ENCODE measurements at places on chromosomes 13 and 19.

GRCh38 chr13:26813980-26814348, 53.4 kb upstream of the GPR12 start:
- DNase-seq: no peak

GRCh38 chr13:113474179-113474578, 16.3 kb downstream of the DCUN1D2 start:
- peak; percentile 75 for DNase-seq

GRCh38 chr19:33390101-33390907, 16.8 kb downstream of the CEBPG start:
- no peak for DNase-seq

DNA sequence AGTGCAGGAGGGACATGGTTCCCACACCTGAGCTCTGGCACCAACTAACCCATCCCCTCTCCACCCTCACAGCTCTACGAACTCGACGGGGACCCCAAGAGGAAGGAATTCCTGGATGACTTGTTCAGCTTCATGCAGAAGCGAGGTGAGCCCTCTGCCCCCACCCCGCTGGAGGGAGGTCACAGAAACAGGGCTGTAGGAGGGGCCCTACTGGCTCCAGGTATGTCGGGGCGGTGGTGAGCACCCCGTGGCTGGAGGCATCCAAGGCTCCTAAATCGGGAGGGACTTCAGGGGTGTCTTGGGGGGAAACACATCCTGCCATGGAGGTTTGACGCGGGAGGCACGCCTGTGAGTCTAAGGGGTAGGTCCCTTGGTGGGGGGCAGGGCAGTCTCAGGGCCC, 24.1 kb upstream of the WDR18 start:
- no peak for DNase-seq

- DNase-seq: no peak
These were observed 18.0 kb downstream of the ARHGAP35 start for GRCh38 chr19:46878613-46879375.

- DNase-seq: no peak
These were observed 19.2 kb downstream of the MAB21L1 start for GRCh38 chr13:35457258-35457657.

- DNase-seq: no peak
These were observed 25.4 kb downstream of the ZNF558 start for GRCh38 chr19:8806661-8807060.

- DNase-seq: no peak
These were observed 32.9 kb downstream of the ZDHHC20 start for GRCh38 chr13:21426238-21426637.

GRCh38 chr13:93254775-93255174, 28.2 kb downstream of the GPC6 start:
- no peak for DNase-seq

DNA sequence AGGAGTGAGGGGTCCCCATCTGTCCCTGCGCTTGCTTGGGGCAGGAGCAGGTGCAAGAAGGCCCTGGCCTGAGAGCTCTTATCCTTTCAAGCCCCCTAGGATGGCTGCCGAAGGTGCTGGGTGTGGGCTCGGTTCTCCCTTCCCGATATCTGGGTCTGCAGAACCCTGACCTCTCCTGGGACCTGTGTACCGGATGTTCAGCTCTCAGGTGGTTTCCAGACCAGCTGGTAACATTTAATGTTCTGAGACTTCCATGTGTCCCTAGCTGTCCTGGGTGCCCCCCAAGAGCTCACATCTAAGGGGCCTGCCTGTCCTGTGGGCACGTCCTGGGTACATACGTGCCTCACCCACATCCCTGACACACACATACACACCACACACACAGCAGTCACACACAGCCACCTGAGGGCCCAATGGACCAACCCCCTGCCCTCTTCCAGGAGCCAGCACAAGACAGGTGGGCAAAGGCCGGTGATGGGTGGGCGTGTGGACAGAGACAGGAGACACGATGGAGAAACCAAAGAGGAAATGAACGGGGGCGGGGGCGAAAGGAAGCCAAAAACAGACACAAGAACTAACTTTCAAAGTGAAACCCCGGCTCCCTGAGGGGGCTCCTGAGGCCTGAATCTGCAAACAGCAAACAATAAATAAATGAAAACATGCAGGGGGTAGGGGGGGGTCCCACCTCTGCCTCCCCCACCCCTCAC, 124.3 kb downstream of the PTPRS start:
- no peak for DNase-seq

GRCh38 chr13:30776661-30777060, 41.3 kb downstream of the ALOX5AP start:
- peak; percentile 41 for DNase-seq

DNA sequence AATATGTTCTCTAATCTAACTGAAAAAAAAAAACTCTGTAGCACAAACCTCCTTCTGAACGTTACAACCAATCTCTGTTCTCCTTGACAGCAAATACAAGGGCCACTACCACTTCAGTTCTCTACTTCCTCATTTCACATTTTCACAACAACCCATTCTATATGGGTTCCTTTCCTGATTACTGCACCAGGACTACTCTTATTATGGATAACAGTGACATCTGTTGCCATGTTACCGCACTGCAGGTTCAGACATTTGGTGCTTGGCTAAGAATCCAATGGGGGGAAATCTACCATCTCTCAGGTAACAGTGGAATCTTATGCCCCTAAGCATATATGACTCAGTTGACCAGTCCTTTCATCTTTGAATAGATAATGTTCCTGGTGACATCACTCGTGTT, 11.6 kb upstream of the FPR3 start:
- peak; percentile 79 for DNase-seq

DNA sequence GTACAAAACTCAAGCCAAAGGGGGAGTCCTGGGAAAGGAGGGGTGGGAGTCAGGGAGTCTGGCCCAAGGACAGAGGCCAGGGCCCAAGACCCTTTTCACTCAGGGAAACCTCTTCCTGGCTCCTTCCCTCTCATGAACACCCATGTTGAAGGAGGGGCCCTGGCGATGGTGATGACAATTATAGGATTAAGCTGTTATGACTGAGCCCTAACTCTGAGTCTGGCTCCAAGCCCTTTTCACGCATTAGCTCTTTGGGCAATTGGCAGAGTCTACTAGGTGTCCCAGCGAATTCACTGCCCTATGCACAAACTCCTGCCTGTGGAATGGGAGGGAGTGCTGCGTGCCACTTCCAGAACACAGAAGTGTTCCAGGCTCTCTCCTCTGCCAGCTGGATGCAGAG, 20.7 kb downstream of the ZNF575 start:
- no peak for DNase-seq

GRCh38 chr13:49436890-49437289, 7.0 kb downstream of the CAB39L start:
- peak; percentile 56 for DNase-seq

GRCh38 chr13:112510987-112511685, 76.8 kb downstream of the TUBGCP3 start:
- no peak for DNase-seq

DNA sequence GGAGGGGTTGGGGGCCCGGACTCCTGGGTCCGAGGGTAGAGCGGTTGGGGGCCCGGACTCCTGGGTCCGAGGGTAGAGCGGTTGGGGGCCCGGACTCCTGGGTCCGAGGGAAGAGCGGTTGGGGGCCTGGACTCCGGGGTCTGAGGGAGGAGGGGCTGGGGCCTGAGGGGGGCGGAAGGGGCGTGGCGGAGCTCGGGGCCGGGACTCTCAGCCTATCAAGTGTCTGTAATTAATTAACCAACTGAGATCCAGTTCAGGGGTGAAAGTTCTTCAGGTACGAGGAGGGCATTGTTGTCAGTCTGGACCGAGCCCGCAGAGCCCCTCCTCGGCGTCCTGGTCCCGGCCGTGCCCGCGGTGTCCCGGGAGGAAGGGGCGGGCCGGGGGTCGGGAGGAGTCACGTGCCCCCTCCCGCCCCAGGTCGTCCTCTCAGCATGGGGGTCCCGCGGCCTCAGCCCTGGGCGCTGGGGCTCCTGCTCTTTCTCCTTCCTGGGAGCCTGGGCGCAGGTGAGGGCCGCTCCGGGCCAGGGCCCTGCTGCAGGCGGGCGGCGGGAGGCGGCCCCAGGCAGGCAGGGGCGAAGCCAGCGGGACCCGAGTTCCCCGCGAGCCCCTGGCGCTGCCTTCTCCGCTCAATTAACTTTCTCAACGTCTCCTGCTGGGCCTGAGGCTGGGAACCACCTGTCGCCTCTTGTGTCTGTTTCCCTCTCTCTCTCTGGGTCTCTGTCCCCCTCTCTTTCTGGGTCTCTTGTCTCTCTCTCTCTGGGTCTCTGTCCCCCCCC, 697 bp downstream of the FCGRT start:
- DNase-seq: no peak

- peak; percentile 0 for DNase-seq
These were observed 1494.9 kb upstream of the MIR17HG start for GRCh38 chr13:89852570-89852969.

GRCh38 chr19:42421591-42422031, 5.6 kb downstream of the LIPE start:
- DNase-seq: no peak

DNA sequence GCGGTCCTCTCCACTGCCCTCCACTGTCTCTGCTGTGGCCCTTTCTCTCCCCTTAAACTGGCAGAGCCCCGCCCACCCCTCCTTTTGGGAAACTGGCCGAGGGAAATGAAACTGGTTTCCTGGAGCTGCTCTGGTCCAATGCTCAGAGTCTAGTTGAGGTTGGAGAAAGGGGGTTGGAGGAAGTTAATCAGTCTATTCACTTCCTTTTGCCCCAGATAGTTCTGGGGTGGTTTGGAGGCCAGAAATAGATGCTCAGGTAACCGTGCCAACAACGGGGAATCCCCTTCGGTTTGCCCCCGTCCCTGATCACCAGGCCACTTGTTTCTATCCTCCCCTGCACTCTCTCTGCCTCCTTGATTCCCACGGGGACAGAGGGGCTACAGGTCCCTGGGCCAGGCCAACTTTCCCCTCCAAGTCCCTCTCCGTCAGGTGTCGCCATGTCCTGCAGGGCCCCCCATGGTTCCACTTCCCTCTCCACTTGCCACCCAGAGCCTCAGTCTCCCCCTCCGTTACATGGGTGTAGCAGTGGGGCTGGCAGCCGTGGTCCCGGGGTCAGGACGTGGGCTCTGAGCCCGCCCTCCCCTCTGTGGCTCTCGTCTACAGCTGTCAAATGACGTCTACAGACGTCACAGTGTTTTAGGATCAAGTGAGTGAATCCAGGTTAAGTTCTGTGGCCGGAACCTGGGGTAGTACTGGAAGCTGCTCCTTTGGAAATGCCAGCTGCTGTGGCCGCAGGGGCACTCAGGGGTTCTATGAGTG, at the start of gene IL4I1:
TSS of gene IL4I1 (minus strand) at position 25 of the 759 bp plus-strand sequence. CDS start 727 bp downstream, outside the sequence.
- peak; percentile 96 for DNase-seq

DNA sequence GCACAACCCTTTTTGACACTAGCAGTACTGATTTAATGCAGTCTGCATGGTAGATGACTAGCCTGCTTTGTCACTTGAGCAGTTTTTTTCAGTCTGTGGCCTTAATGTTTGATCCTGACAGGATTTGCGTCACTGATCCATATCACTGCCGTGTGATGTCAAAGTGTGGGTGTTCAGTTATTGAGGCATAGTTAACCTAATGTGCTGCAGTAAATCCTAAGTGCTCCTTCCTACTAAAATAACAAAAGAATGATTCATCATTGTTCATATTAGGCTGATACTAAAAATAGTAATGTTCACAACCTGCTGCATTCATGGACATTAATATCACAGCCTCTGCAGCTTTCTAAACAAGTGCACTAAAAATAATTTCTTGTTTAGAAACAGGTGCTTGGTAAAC, 121.9 kb upstream of the MLNR start:
- peak; percentile 78 for DNase-seq

GRCh38 chr19:3229346-3229743, 4.9 kb downstream of the CELF5 start:
- no peak for DNase-seq

DNA sequence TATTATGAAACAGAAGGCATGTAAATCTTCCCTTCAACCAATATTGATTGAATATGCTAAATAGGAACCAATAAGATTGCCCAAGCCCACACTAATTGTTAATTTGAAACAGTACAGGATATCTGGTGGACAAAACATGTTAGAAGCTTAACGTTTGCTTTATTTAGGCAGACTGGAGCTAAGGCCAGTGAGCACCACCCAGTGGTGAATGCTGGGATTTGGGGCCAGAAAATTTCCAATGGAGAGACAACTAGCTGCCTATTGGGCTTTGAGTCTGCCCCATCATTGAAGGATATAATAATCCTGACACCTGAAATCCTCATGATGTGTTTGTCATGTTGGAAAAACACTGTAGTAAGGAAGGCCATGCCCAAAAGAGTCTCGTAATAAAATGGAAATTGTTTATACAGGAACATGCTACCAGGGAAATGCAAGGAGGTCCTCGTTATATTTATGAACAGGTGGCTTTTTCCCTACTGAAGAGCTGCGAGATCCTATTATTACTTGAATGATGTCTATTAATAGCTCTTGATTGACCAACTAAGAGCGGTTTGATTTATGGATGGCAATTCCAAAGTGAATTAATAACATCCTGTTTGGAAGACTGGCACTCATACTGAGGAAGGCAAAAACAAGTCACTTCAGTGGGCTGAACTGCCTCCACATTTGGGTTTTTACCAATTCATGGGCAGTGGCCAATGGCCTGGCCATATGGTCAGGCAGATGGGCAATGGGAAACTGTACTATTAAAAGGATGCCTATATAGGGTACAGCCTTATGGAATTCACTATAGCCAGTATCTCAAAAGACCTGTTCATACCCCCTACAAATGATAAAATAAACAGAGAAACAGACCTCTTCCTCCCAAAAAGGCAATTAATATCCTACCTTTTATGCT, 8.7 kb downstream of the SIGLECL1 start:
- peak; percentile 77 for DNase-seq

DNA sequence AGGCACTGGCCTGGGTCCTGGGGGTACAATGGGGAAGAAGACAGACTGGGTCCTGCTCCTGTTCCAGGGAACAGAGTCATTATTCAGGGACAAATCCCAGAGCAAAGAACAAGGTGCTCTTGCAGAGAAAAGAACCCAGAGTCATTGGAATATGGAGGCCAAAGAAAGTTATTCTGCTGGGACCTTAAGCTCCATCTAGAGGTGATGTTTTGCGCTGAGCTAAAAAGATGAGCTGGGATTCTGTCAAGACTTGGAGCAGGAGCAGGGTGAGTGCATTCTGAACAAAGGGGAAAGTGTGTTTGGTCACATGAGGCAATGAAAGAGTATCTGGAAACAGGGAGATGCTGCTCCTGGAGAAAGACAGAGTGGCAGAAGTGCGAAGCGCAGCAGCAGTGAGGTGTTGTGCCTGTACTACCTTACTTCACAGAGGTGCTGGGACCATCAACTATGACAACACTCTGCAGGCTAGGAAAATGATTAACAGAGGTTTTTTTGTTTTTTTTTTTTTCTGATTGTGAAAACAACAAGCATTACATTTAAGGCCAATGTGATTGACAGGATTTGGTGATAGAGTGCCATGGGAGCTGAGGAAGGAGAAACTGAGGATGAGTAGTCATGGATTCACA, 95.3 kb upstream of the TNFSF11 start:
- no peak for DNase-seq

Measured in suppressor macrophage treated with lipopolysaccharide for 4 hours (primary cell).